NCI-H187 (cell line): ENCODE measurements at places on chromosomes 2 and 18.

GRCh38 chr2:937530-937929 is 13.1 kb upstream of the SNTG2 start:
- DNase-seq = no peak

- no peak for DNase-seq
These were observed 2.0 kb downstream of the GPC1 start for GRCh38 chr2:240437551-240437860.

- no peak for DNase-seq
These were observed 411 bp downstream of the RNASEH1 start for GRCh38 chr2:3557639-3558204.

- no peak for DNase-seq
These were observed 412.0 kb downstream of the MEIS1 start for GRCh38 chr2:66846887-66847286.

DNA sequence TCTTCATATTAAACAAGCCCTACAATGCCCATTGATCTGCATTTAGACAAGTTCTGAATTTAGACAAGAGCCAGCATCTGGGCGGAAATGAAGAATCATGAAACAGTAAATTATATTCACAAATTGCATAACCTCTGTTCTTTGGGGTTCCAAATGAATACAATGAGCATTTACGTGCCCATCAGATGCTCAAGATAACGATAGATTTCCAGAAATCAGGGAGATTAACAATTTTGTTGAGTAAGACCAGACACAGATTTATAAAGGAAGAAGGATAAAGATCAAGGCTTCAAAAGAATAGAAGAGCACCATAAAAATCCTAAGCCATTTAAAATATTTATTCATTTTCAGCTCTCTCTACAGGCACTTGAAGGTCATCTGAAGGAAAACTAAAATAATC is 59.7 kb upstream of the CDH20 start:
- DNase-seq = no peak

GRCh38 chr2:72682061-72682460 is 143.8 kb downstream of the EXOC6B start:
- no peak for DNase-seq

DNA sequence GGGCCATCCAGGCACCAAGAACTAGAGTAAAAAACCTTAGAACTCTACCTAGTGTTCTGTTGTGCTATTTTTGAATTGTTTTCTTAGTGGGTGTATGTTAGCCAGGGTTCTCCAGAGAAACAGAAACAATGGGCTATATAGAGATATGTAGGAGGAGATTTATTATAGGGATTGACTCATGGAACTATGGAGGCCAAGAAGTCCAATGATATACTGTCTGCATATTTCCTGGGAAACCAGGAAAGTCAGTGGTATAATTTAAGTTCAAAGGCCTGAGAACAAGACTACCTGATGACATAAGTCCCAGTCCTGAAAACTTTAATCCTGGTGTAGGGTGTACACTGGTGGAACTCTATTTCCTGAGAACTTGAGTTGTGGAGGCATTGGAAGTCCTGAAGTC is 108.7 kb upstream of the ACVR1 start:
- no peak for DNase-seq

GRCh38 chr18:12654971-12655370 is 2.9 kb downstream of the SPIRE1 start:
- no peak for DNase-seq

GRCh38 chr2:160859096-160859495 is 301.1 kb upstream of the TANK start:
- no peak for DNase-seq
